ENCODE measurements at places on chromosomes 5 and 9. TPM values are rescaled to one million over a fixed set of nuclear protein-coding genes. Genes with fewer than 3 reads are reported as not detected.

- DNase-seq: no peak
Observed at GRCh38 chr5:175862131-175863012, 9.0 kb upstream of the CPLX2 start.

DNA sequence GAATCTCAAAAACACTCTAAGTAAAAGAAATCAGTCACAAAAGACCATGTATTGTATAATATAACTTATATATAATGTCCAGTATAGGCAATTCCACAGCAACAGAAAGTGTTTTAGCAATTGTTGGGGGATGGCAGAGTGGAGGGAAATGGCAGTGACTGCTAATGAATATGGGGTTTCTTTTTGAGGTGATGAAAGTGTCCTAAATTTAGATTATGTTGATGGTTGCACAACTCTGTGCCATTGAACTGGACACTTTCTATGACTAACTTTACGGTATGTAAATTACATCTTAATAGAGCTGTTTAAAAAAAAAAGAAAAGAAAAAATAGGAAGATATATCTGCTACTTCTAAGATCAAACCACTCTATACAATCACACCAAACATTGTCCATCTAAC lies 124.9 kb upstream of the ZNF462 start:
- no peak for DNase-seq

DNA sequence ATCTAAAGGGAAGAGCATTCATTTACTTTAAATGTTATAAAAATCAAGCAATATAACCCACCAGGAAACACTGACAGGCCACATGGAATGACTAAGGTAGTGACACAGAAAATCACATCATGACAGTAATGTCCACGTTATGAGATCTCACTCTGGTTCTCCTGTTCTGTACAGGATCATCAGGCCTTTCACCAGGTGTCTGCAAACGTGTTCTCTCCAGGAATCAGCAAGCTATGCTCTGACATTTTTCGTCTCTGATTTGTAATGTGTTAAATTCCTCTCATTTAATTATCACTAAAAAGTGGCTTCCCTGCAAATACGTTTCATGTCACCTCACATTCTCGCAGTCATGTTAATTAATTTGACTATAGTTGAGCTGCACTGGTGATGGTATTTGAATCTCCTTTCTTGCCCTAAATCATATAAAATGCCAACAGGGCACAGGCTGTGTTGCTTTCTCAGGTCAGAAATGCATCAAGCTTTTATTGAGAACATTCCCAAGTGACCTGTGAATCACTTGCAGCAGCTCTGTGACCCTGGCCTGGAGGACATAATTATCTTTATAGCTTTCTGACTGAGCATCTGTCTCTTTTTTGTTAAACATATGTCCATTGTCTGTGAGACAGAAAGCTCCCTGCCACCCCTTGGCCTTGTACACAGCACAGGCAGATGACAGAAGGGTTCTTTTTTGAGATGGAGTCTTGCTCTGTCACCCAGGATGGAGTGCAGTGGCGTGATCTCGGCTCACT lies 196.2 kb downstream of the DIRAS2 start:
- no peak for DNase-seq

GARNL3 gene
- total RNA-seq: 28.7 TPM

GPR151 gene
- total RNA-seq: not detected

PCSK5 gene
- total RNA-seq: 6.2 TPM
